Retina (tissue), 1 donor: ENCODE measurements at places on chromosomes 2 and 18.

DNA sequence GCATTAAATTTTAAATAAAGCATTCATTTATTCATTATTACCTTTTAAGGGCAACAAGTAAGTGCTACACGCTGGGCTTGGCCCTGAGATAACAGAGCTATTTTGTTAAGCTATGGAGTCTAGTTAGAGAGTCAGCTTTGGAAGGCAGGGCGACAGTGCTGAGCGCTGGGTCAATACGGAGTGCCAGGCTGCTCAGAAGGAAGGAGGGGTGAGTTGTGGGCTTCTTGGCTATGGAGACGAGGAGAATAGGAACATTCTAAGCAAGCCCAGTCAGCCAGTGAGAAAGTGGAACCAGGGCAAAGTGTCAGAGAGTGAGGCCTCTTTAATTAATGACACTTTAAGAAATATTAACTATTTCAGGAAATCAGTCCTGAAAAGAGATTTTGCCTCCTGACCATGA lies 288.4 kb downstream of the LRRTM1 start:
- DNase-seq, result no peak

DNA sequence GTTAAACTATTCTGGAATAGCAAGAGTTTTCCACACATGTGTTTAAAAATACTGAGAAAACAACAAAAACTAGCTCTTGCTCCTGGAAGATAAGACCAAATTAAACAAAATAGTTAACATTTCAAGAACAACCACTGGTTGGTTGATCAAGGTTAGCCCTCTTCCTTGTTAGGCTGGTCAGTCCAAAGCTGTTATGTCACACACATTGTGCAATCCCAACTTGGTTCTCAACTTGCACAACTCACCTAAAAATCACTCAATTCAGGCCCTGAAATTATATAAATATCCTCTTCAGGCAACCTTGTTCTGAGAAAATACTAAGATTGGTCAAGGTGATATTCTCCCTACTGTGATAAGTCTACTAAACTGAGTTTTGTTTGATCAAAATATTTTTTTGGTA lies 169.7 kb upstream of the LRP1B start:
- DNase-seq, result no peak

- no peak for DNase-seq
Observed at GRCh38 chr2:217804338-217804737, 198.5 kb downstream of the TNS1 start.

- DNase-seq, result no peak
Observed at GRCh38 chr2:157155992-157156391, 101.5 kb upstream of the GALNT5 start.

GRCh38 chr2:218273908-218274249 lies 3.6 kb downstream of the PNKD start:
- no peak for DNase-seq

- DNase-seq, result no peak
Observed at GRCh38 chr18:61336766-61337165, 3.5 kb downstream of the CDH20 start.

DNA sequence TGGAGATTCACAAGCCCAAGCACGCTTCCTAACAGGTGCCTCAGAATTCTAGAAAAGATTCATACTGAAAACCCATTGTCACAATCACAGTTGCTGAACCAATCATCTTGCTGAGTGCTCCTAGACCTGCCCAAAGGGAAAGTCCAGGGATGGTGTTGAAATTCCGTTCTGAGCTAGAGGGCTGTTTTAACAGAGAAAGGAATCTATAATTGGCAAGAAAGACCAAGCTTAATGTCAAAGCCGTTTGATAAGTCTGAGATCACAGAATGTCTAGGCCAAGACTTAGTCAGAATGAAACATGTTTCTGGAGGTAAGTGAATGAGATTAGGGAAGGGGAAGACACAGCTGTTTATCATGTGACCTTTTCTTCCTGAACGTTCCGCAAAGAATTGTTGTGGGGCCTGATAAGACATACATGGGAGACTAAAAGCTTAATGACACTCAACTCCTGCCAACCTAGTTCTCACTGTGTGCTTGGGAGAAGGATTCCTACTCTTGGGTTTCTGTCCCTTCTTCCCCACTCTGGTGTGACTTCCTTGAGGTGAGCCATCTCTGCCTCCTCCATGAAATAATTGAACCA lies 27.5 kb downstream of the PMAIP1 start:
- DNase-seq, result no peak

GRCh38 chr2:118723394-118723793 lies 124.1 kb downstream of the EN1 start:
- no peak for DNase-seq

- no peak for DNase-seq
Observed at GRCh38 chr2:10538224-10538894, 90.2 kb upstream of the ODC1 start.

DNA sequence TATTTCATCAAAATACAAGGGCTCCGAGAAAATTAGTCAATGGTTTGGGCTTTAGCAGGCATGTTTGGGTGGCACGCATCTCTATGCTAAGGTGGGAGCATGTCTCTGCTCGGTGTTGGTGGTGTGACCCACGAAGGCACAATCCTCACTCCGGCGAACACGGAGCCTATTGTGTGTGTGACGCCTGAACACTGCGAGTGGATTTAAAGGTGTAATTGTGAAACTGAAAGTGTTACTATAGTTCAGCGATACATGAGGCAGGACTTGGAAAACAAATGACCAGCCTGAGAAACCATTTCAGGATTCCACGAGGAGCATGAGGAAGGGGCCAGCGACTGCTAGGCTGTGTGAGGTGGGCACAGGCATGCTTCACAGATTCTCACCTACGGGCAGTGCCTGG lies 41.7 kb upstream of the LDLRAD4 start:
- no peak for DNase-seq

- DNase-seq, result no peak
Observed at GRCh38 chr2:48423376-48423775, 106.6 kb upstream of the STON1 start.

- DNase-seq, result no peak
Observed at GRCh38 chr18:76075777-76076176, 419.3 kb downstream of the ZNF516 start.

- DNase-seq, result no peak
Observed at GRCh38 chr2:96118698-96119388, 2.5 kb upstream of the ADRA2B start.

DNA sequence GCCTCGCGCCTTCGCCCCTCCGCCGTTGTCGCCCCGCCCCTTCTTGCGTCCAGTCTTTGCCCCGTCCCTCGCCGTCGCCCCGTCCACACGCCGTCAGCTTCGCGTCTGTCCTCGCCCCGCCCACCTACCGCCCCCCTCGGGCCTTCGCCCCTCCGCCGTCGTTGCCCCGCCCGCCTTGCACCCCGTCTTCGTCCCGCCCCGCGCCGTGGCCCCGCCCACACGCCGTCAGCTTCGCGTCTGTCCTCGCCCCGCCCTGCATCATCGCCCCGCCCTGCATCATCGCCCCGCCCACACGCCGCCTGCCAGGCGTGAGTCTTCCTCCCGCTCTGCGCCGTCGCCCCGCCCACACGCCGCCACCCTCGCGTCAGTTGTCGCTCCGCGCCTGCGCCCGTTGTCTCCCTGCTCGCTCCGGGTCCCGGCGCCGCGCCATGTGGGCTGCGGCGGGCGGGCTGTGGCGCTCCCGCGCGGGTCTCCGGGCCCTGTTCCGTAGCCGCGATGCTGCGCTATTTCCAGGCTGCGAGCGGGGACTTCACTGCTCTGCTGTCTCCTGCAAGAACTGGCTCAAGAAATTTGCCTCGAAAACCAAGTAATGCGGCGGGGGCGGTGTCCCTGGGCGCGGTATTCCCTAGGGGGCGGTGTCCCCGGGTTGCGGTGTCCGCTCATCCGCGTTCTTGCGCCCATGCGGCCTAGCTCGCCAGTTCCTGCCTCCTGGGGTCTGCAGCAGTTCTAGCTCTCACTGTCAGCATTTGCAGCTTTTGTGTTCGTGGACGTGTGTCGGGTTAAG lies at the start of gene RBFA:
Gene RBFA (plus strand): TSS at position 367 of the 784 bp plus-strand sequence. CDS start 62 bp downstream, at position 429.
- DNase-seq, result peak; percentile 94

DNA sequence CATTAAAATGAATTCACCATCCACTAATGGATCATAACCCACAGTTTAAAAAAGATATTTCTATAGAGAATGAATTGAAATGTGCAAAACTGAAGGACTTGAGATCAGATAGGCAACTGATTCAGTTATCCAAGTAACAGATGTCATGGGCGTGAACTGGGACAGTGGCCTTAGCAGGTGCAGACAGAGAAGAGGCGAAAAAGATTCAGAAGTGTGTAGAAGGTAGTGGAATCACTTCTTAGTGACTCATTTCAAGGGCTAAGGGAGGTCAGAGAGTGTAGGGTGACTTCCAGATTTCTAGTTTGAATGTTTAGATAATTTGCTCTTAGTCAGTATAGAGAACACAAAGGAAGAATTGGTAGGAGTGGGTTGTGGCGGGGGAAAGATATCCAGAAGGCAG lies 79.7 kb downstream of the EHBP1 start:
- DNase-seq, result no peak

- no peak for DNase-seq
Observed at GRCh38 chr2:99159594-99159993, 4.8 kb downstream of the LIPT1 start.

DNA sequence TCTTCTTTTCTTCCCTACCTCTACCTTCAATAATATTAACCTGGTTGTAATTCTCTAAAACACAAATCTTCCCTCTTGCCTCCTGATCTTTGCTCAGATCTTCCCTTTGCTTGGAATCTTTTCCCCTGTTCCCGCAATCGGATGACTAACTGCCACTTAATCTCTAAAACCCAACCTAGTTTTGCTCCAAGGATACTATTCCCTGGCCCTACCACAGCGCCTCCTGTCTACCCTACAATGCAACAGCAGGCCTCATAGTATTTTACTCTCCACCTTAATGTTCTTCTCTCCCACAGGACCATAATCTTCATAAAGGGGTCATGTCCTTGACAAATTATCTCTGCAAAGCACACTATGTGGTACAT lies 246.8 kb upstream of the TNP1 start:
- no peak for DNase-seq
